ENCODE measurements at places on chromosomes 5 and 9.

- DNase-seq, result no peak
Observed at GRCh38 chr5:66888613-66889012, 292.4 kb downstream of the MAST4 start.

GRCh38 chr5:54458221-54458620 is 2.7 kb downstream of the HSPB3 start:
- DNase-seq, result no peak

DNA sequence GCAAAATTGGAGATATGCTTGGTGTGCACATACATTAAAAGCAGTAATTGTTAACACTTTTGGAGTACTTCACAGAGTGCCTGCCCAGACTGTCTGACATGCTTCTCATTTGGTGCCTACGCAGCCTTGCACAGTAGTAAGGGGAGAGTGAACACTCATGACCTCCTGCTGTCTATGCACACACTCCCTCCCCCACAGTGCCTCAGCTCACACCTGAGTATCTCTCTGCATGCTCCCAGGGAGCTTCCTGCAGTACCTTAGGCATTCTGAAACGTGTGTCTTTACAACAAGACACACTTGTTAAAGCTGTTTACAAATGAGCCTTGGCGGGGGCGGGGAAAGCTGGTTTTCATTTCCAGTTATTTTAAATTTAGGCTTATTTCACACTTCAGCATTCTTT is 18.0 kb downstream of the MAP3K1 start:
- DNase-seq, result no peak

DNA sequence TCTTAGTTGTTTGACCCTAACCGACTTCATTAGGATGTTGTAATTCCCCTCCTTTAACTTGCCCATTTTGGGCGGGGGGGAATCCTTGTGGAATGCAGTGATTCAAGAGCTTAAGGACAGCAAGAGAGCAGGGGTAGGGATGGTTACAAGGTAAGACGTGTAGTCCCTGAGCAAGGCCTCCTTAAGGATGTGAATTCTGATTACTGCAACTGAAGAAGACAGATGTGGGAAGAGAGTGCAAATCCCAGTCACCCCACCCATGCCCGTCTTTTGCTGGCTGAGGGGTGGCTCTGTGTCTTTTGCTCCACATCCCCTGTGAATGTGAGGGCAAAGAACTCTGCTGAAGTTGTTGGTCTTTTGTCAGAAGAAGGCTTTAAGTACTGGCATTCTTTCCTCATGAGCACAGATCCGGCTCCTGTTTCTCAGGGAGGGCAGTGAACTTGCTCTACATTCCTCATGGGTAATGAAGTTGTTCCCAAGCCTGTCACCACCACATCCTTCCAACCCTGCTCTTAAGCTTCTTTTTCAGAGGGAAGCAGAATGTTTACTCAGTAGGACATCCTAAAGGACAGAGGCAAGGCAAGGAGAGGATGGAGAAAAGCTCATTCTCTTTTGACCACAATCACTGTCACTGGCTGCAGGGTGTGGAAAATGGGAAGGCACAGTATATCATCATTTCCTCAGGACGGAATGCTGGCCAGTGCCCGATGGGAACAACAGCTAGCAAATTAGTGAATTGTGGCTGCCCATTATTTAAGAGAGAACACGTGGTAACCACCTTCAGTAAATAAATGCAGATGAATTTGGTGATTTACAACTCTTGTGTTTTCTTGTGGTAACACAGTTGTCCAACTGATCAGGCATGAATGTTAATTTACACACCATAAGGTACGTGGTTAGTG is 61.5 kb downstream of the RAI14 start:
- no peak for DNase-seq

DNA sequence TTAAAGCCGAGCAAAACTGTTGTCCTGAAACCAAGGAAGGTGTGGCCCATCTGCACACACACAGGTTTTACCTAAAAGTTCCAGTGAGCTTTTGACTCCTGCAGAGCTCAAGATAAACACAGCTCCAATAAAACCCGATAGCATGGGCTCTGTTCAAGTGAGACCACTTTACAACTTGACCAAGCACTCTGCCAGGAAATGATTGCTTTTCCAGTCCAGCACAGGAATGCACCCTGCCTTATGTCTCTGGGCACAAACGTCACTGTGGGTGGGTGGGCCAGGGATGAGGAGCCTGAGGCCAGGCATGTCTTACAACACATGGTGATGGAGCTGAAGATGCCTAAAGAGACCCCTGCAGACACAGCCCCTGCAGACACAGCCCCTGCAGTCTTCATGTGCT is 115.3 kb downstream of the ROR2 start:
- no peak for DNase-seq

- DNase-seq, result no peak
Observed at GRCh38 chr9:87206064-87206661, 258.9 kb upstream of the GAS1 start.

DNA sequence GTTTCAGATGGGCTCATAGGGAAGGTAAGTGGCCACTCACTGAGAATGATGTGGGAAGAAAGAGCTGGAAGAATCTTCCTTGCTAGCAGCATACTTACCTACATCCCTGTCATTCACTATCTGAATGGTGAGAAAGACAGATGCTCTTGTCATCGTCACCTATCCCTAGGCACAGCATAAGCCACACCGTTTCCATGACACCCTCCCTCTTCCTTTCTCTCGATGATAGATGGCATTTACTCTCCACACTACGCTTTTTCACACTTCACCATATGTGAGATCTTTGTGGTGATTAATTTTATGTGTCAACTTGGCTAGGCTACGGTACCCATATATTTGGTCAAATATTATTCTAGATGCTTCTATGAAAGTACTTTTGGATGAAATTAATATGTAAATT is 44.4 kb upstream of the FER start:
- no peak for DNase-seq

- no peak for DNase-seq
Observed at GRCh38 chr5:153459051-153459743, 31.3 kb upstream of the GRIA1 start.

GRCh38 chr9:132703336-132703735 is 33.1 kb downstream of the GTF3C4 start:
- no peak for DNase-seq
